Ovary (tissue), 10 donors: ENCODE measurements at places on chromosomes 7 and 10. TPM values are rescaled to one million over a fixed set of nuclear protein-coding genes. Genes with fewer than 3 reads are reported as not detected.

- peaks cover 4% of the 10 kb centered on the region for H3K4me1 ChIP-seq
- no peaks in the 10 kb centered on the region for H3K27me3 ChIP-seq
These were observed 568.5 kb downstream of the PTPRN2 start for GRCh38 chr7:158018971-158019645.

- no peaks in the 10 kb centered on the region for H3K36me3 ChIP-seq
- H3K4me1 ChIP-seq, result no peaks in the 10 kb centered on the region
- H3K27ac ChIP-seq, result no peak overlapping the region
These were observed 201.6 kb upstream of the FZD8 start for GRCh38 chr10:35843524-35844181.

DNA sequence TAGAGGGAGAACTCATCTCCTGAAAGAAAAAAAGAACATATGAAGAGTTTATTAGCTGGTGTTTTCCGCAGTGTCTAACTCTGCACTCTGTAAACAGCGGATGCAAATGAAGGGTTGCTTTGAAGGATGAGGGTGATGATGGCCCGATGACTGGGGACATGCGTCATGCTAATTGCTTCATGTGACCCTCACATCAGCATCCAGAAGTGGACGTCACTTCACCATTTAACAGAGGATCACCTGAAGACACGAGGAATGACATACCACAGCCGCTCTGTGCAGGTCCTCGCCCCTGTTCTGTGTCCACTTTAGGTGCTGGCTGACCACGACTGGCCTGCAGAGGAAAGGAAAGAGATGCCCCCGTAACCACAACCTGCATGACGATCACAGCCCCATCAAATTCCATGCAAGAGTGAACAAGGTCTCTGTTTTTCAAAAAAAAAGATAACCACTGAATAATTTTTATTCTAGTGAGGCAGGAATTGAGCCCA is 82.9 kb downstream of the KLF6 start:
- H3K36me3 ChIP-seq, result no peaks in the 10 kb centered on the region
- no peak for DNase-seq
- no peaks in the 10 kb centered on the region for H3K4me1 ChIP-seq
- H3K27me3 ChIP-seq, result no peaks in the 10 kb centered on the region
- H3K27ac ChIP-seq, result no peak overlapping the region
- H3K4me3 ChIP-seq, result no peak overlapping the region

DNA sequence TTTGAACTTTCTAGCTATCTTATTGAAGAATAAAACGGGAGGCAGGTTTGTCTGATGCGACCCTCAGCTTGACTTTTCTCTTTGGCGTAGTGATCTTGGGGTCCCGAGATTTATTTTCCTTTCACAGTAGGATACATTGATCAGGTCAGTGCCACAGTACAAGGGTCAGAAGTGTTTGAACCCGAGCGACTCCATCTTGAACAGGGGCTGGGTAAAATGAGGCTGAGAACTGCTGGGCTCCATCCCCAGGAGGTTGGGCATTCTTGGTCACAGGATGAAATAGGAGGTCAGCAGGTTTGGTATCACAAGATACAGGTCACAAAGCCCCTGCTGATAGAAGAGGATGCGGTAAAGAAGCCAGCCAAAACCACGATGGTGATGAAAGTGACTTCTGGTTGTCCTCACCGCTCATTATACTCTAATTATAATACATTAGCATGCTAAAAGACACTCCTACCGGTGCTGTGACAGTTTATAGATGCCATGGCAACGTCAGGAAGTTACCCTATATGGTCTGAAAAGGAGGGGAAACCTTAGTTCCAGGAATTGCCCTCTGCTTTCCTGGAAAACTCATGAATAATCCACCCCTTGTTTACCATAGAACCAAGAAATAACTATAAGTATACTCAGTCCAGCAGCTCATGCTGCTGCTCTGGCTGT is 3.0 kb upstream of the TECPR1 start:
- DNase-seq, result no peak
- H3K27ac ChIP-seq, result no peak overlapping the region
- no peaks in the 10 kb centered on the region for H3K27me3 ChIP-seq
- H3K4me3 ChIP-seq, result no peak overlapping the region
- peaks cover 10% of the 10 kb centered on the region for H3K4me1 ChIP-seq
- no peaks in the 10 kb centered on the region for H3K36me3 ChIP-seq

Gene BLNK
- 2.3 TPM for total RNA-seq

Gene SFTPA1
- total RNA-seq, result 6.6 TPM
